CD4-positive, alpha-beta T cell treated with Interleukin-1 beta for 1 hour (primary cell): ENCODE measurements at places on chromosomes 16 and 17.

- DNase-seq = no peak
Observed at GRCh38 chr17:45924332-45924820, 30.0 kb downstream of the MAPT start.

GRCh38 chr17:45091778-45092425 is 30.8 kb downstream of the NMT1 start:
- DNase-seq = no peak

DNA sequence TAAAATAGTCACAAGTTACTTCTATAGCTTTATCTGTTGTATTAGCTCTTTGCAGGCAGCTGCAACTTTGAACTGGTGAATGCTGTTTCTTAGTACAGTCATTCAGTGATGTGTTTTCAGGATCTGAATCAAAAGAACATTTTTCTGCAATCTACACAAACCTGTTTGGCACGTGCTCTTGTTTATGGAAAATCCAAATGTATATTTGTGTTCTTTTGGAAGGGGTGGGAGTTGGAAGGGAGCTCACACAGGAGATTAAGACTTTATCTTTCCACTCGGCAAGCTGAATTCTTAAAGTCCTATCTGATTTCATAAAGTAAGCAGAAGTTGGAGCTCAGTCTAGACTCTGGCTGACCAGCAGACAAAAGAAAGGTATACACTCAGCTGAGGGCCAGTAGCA is 300.2 kb downstream of the MAP2K6 start:
- no peak for DNase-seq

- no peak for DNase-seq
Observed at GRCh38 chr17:50065056-50065455, 9.1 kb downstream of the ITGA3 start.

GRCh38 chr17:29616300-29617048 is 6.2 kb downstream of the CORO6 start:
- DNase-seq = no peak

- no peak for DNase-seq
Observed at GRCh38 chr17:57396511-57396921, 140.2 kb downstream of the MSI2 start.

DNA sequence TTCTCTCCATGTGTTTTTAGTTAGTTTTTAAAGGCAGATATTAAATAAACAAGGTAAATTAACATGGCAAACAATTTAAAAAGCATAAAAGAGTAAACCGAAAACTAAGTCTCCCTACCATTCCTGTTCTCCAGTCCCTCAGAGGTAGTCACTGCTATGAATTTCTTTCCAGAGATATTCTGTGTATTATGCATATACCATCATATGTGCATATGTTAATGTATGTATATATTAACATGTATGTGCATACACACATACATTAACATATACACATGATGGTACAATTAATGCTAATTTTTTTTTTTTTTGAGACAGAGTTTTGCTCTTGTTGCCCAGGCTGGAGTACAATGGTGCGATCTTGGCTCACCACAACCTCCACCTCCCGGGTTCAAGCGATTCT is 32.5 kb downstream of the TANGO6 start:
- no peak for DNase-seq

- DNase-seq = no peak
Observed at GRCh38 chr16:12267491-12267890, 291.0 kb downstream of the SNX29 start.

GRCh38 chr17:75575197-75575596 is 12.4 kb upstream of the MYO15B start:
- no peak for DNase-seq

DNA sequence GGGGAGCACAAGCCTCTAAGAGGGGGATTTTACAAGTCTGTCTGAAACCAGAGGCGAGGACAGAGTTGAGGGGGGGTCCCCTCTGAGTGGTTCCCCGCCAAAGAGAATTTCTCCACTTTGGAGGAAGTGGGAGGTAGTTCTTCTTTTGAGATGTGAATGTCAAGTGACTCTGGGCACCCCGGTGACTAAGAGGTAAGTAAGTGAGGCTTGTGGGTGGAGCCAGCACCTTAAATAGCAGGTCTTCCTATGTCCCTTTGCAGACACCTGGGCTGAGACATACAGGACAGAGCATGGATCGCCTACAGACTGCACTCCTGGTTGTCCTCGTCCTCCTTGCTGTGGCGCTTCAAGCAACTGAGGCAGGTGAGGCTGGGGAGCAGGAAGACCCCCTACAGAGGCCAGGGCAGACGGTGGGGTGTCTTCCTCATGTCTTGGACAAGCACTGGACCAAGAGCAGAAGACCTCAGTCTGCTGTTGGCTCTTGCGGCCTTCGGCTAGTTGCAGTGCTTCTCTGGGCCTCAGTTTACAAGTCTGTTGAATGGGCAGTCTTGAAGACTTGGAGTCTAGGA is at the start of gene CCL22:
TSS of gene CCL22 (plus strand) at position 257 of the 569 bp plus-strand sequence. CDS start at position 291, 34 bp downstream.
- peak; percentile 28 for DNase-seq

GRCh38 chr17:66552371-66552770 is 250.0 kb downstream of the PRKCA start:
- no peak for DNase-seq

DNA sequence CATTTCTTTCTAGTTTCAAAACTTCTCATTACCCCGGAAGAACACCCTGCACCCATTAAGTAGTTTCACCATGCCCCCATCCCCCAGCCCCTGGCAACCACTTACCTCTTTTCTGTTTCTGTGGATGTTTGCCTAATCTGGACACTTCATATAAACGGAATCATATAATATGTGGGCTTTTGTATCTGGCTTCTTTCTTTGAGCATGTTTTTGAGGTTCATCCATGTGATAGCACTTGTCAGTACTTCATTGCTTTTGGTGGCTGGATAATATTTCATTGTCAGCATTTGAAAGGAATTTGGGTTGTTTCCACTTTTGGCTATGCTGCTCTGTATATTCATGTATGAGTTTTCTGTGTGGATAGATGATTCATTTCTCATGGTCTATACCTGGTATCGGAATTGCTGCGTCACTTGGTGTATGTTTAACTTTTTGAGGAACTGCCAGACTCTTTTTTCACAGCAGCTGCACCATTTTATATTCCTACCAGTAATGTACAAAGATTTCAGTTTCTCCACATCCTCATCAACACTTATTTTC is 30.0 kb upstream of the SLC5A10 start:
- DNase-seq = no peak

DNA sequence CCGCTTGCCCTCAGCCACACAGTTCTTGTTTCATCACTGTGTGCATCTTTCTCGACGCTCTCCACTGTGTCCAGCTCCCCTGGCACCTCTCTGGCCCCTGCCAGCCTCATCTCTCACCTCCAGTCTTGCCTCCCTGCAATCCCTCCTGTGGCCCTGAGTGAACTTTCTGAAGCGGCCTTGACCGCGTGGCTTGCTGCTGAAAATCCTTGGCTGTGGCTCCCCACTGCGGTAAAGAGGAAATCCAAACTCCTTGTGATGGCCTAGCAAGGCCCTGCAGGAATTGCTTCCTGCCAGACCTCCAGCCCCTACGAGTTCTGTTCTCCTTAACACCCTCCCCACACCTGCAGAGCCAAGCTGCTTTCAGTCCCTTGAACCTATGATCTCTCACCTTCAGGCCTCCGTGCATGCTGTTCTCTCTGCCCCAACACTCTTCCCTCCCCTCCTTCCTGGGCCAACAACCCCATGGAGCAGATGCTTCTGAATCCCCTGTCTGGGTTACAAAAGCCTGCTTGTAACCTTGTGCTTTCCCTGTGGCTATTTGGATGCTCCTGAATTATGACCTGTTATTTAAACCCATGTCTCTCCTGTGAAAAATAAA is 33.6 kb upstream of the BRD7 start:
- no peak for DNase-seq

DNA sequence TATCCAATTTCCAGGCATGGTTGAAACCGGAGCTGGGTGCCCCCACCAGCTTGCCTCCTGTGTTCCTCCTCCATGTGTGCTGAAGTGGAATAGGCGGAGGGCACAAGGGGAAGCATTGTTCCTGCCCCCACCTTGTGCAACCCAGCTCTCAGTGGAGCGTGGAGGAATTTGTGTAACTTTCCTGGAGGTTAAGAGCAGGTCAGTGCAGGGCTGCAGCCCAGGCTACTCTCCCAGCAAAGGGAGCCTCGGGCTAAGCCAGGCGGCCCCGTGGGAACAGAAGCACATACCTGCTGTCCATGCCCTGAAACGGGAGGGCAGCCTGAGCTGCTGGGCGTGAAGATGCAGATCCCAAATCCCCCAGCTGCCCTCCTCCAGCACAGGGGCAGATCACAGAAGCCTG is 158.8 kb upstream of the LHX1 start:
- no peak for DNase-seq

- DNase-seq = no peak
Observed at GRCh38 chr17:179066-179432, 2.4 kb downstream of the DOC2B start.
